ENCODE measurements at places on chromosomes 2 and 18.
A peak's percentile ranks its signal among the peaks of the same experiment; 100 is the strongest.

DNA sequence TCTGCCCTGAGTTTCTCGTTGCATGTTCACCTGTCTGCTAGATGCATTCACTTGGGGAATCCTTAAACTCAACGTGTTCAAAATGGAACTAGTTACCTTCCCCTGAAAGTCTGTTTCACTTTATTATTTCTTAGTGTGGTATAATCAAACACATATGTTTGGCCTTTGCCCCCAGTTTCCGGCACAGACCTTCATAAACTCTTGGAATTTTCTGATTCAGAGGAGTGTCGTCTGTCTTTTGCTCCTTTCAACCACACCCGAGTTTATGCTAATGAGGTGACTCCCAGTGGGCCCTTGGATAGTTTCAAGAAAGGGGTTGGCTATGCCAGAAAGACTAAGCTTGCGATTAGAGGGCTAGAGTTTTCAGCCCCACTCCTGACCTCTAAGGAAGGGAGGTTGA, 198.9 kb downstream of the CDCA7 start:
- no peak for DNase-seq

GRCh38 chr2:95025406-95026319, at the start of gene MAL:
Gene MAL (plus strand): TSS chr2:95025708. CDS start chr2:95025793, 85 bp downstream.
- DNase-seq, result no peak

DNA sequence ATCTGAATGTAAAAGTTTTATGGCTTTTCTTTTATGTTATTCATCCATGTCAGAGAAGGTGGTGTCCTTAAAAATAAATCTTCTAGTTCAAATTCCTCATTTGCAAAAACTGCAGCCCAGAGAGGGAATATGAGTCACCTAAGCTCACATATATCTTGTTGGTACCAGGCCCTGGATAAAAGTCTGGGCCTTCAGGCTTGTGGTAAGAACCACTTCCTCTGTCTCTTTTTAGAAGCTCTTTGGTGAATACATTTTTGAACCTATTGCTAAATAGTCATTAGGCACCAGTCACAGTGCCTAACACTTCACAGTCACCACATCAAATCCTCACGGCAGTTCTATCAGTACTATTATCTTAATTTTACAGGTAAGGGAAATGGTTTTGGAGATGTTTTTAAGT, 199.2 kb downstream of the KCNS3 start:
- DNase-seq, result no peak

- no peak for DNase-seq
Observed at GRCh38 chr2:170224692-170225294, 46.8 kb downstream of the MYO3B start.

GRCh38 chr2:178485356-178485755, 5.1 kb downstream of the PLEKHA3 start:
- no peak for DNase-seq

DNA sequence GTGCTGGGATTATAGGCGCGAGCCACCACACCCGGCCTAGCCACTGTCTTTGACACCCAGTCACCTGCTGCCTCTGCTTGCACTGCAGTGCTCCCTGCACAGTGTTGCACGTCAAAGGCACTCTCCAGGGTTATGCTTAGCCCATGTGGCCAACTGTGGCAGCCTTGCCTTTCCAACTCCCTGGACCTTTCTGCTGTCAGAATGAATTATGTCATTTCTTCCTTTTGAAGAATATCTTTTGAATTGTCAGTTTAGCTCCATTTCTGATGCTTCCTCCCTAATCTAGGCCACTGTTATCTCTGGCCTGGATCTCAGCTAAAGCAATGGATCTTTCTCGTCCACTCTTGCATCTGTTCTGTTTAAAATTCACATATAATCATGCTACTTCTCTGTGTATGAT, 29.3 kb upstream of the LRRTM1 start:
- no peak for DNase-seq

- no peak for DNase-seq
Observed at GRCh38 chr18:8813611-8814010, 108.3 kb downstream of the MTCL1 start.

- no peak for DNase-seq
Observed at GRCh38 chr2:197934934-197935289, 130.5 kb downstream of the PLCL1 start.

DNA sequence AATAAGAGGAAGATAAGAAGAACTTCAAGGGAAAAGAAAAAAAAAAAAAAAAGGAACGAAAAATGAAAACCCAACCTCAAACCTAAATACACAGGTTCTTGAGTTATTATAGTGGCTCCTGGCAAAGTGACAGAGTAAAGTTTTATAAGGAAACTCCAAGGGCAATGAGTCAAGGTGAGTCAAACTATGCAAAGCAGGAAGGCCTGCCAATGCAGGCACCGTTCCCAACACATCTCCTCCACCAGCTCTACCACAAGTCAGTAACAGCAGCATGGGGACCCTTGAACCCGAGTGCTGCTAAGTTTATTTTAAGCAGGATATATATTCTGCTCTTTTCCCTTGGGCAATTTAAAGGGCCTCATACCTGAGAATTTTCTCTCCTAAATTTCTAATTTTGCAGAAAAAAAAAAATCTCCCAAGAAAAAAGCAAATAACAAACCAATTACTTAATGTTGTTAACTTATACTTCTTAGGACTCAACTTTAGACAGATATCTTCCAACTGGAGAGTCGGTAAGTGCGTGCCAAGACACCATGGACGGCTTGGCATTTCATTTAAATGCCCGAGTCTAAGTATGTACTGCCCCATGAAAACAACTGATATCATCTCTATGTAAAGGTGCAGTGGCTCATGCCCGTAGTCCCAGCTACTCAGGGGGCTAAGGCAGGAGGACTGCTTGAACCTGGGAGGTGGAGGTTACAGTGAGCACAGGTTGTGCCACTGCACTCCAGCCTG, 75.7 kb upstream of the TFCP2L1 start:
- DNase-seq, result no peak

DNA sequence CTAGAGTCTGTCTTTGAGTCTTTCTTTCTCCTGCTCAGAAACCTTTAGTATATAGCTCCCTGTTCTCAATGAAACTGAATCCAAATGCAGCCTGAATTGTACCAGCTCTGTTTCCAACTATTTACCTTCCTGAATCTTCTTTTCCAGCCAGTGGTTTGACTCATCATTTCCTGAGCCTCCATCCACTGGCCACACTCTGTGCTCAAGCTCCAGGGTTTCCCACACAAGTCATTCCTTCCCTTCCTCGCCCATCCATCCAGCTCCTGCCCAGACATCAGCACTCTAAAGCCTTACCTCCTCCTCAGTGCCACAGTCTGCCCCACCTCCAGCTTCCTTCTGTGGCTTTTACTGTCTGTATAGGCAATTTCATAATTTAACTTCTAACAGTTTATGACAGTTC, 233.6 kb upstream of the RASGRP3 start:
- DNase-seq, result no peak

DNA sequence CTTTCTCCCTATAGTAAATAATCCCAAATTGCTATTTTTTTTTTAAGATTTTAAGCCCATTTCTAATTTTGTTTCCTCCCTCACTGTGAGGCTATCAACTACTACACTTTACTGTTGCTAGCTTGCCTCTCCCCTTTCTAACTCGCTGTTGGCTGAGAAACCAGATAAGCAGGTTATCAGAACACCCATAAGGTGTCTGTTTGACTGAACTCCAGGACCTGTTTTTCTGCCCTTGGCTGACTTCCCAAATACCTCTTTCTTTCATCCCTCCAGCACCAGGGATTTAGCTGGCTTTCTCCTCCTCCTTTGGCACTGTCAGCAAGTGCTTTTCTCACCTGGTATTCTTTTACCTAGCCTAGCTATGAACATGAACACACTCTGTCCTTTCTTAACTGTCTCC, 11.1 kb downstream of the TRAK2 start:
- no peak for DNase-seq

GRCh38 chr2:112733871-112734270, 13.1 kb downstream of the NT5DC4 start:
- no peak for DNase-seq

- DNase-seq, result no peak
Observed at GRCh38 chr2:235903782-235904584, 264.2 kb downstream of the GBX2 start.

GRCh38 chr2:118882693-118883336, 35.4 kb upstream of the EN1 start:
- peak; percentile 52 for DNase-seq

GRCh38 chr2:24121469-24121868, 1.7 kb downstream of the PFN4 start:
- no peak for DNase-seq
